Iris pigment epithelial cell (primary cell): ENCODE measurements at places on chromosomes 7 and 10.

DNA sequence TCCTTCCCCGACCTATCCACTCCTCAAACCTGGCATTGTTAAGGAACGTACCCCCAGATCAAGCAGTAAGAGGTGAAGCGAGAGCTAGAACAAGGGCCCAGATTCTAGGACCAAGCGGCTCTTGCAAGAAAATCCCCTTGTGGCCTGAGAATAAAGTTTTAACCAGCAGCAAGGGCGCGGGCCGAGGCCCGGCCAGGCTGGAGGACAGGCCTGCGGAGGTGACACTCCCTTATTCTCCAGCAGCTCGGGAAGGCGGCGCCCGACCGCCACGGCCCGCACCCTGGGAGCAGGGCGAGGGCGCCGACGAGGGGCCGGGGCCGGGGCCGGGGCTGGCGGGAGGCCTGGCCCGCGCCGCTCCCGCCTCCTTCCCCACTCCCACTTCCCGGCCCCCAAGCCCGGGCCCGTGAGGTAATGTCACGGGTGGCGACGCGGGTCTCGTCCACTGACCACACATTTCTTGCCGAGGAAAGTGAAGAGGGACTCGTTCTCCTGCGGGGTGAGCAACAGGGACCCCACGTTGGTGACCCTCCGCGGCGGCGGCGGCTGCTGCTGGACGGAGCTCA lies 551 bp downstream of the WASL start:
- DNase-seq, result peak; percentile 40

DNA sequence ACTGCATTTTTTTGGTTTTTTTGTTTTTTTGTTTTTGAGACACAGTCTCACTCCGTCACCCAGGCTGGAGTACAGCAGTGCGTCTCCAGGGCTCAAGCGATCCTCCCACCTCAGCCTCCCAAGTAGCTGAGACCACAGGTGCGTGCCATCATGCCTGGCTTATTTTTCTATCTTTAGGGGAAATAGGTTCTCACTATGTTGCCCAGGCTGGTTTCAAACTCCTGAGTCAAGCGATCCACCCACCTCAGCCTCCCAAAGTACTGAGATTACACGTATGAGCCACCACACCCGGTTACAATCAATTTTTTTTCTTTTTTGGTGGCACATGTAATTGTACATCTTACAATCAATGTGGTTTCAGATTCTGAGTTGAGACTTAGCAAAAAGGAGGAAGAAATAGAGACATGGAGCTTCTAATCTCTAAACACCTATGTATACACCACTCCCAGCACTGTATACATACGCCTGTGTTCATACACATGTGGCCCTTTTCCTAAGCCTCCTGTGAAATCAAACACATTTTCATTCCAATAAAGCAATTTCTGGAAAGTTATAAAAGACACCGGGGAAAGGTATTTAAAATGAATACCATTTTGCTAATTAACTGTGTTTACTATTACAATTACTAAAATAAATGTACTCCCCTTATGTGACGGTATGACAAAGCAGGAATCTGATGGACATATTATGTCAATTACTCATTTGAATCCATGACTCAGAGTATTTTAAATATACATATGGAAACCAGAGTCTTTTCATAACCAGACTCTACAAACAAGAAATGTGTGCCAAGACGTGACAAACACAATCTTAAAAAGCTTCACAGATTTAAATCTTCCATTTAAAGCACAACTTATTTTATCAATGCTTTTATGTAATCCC lies 40.9 kb downstream of the SMURF1 start:
- DNase-seq, result peak; percentile 87

DNA sequence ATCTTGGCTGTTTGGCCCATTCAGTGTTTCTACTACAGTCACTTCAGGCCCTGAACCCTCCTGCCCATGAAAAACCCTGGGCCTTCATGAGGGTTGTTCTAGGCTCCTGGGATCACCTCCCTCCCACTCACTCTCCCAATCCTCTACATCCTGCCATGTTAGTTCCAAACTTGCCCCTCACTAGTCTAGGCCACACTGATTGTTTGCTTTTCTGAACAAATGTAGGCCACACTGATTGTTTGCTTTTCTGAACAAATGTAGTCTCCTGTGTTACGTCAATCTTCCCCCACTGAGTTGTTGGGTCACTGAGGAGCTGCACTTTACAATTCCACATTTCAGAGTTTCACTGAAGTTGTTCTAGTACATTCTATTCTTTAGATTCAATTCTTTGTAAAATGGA lies 5.3 kb upstream of the ALDH18A1 start:
- DNase-seq, result peak; percentile 40

DNA sequence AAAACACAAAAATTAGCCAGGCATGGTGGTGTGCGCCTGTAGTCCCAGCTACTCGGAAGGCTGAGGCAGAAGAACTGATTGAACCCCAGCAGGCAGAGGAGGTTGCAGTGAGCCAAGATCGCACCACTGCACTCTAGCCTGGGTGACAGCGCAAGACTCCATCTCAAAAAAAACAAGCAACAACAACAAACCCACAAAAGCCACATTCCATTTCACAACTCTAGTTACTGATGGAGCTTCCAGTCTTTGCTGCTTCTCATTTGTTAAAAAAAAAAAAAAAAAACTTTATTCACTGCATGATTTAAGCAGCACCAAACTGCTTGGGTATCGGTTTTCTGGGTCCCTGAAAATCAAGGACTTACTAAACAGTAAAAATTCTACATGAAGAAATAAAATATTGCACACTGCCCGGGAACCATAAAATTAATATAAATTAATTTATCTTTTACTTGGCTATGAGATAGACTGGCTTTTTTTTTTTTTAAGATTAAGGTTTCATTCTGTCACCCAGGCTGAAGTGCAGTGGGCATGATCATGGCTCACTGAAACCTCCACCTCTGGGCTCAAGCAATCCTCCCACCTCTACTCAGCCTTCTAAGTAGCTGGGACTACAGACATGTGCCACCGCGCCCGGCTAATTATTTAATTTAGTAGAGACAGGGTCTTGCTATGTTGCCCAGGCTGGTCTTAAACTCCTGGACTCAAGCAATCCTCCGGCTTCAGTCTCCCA lies 42.0 kb downstream of the SRPK2 start:
- peak; percentile 30 for DNase-seq

DNA sequence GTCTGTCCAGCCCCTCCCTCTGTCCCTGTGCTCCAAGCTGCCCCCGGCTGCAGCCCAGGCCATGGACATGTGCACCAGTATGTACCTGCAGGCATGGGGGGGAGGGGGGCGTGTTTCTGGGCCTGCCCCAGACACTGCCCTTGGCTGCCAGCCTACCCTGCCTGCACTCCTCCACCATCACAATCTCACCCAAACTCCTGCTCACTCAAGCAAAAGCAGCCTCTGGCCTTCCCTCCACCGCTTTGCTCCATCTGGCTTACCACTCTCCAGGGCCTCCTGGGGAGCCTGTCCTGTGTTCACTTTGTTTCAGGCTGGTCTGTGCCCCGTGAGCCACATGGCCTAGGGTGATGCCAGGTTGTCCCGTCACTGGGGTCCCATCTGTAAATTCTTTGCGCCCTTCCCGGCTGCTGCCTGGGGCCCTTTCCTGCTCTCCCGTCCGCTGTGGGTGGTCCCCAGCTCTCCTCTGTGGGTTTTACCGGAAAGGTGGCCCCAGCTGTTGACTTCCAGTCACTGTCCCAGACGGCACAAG lies 33.3 kb upstream of the PPIF start:
- DNase-seq, result no peak

DNA sequence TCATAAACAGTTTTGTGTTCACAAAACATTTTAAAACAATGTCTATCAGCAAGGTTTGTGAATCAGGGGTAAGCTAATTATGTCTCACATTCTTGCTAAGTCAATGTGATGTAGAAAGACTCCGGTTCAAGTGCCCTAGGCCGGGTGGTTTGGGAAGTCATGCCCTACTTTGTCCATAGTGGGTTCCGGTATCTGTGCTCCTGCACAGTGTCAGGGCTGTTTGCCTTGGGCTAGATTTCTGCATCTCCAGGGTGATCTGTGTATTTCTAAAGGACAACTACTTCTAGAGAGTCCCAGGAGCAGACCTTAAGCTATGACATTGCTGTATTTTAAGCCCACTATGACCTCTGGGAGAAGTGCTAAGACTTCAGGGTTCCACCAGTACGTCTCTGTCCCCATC lies 504.1 kb downstream of the PLXNA4 start:
- DNase-seq, result no peak

GRCh38 chr10:24899571-24899970 lies 52.8 kb downstream of the PRTFDC1 start:
- no peak for DNase-seq

DNA sequence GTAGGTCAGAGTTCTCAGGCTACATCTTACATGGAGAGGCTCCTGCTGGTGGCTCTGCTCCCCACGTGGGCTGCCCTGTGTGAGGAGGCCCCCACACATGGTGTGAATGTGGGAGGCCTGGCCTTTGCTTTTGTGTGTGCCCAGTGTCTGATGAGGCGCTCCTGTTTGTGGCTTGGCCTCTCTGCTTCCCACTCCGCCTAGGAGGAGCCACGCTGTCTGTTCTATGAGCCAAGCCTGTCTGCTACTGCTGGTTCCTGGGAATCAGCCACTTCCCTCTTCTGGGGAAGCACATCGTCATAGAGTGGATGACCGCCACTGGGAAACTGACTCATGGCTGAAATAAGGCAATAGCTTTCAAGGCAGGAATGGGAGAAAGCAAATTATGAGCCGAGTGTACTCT lies 87.1 kb downstream of the CYP26A1 start:
- DNase-seq, result peak; percentile 83

- DNase-seq, result peak; percentile 49
These were observed 3.1 kb upstream of the PAPSS2 start for GRCh38 chr10:87656431-87657072.

GRCh38 chr7:4610768-4611467 lies 71.2 kb upstream of the FOXK1 start:
- peak; percentile 67 for DNase-seq

DNA sequence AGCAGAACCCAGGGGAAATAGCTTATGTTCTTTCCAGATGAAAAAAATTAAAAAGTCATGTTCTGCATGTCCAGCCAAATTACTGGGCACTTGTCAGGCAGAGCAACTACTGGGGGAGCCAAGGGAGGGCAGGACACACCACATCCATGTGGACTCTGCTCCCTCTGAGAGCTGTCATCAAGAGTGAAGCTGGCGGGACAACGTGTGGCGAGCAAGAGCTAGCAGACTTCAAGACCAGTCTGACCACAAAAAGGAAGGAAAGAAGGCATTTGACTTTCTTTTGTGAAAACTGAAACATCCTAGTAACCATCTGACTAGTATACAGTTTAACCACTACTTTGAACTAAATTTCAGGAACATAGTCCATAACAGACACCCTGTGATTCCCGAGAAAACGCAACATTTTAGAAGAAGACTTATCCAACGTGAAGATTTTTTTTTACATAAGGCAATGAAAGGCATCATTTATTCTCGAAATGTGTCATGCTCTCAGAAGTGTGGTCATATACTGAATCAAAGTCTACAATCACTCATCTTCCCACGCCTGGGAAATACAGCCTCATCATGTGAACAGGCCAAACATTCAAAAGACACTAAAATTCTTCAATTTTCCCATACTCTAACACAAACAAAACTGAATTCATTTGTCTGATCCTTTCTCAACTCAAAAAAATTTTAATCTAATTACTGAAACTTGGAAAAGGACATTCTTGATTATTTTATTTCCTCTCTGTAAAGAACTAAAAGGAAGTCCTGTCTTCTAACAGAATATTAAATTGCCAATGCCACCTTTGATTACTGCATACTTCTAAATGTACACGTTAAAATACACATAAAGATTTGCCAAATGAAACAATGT lies 15.5 kb downstream of the CYTH3 start:
- DNase-seq, result peak; percentile 86

- no peak for DNase-seq
These were observed 66.4 kb downstream of the MYL10 start for GRCh38 chr7:101562531-101563197.

- DNase-seq, result no peak
These were observed 162.4 kb downstream of the NOC3L start for GRCh38 chr10:94200146-94200837.

- no peak for DNase-seq
These were observed 43.5 kb downstream of the VWA2 start for GRCh38 chr10:114282526-114282925.

DNA sequence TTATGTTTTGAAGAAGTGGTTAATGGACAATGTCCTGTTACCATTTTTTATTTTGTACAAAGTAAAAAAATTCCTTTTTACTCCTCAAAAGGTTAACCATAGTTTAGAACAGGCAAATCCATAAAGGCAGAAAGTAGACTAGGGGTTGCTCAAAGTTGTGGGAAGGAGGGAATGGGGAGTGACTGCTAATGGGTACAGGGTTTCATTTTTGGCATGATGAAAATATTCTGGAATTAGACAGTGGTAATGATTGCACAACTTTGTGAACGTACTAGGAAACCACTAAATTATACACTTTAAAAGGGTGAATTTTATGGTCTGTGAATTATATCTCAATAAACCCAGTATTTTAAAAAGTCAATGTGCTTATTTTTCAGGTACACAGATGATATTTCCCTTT lies 35.4 kb upstream of the CDK14 start:
- peak; percentile 31 for DNase-seq

- no peak for DNase-seq
These were observed 64.0 kb downstream of the CDC123 start for GRCh38 chr10:12259988-12260387.

DNA sequence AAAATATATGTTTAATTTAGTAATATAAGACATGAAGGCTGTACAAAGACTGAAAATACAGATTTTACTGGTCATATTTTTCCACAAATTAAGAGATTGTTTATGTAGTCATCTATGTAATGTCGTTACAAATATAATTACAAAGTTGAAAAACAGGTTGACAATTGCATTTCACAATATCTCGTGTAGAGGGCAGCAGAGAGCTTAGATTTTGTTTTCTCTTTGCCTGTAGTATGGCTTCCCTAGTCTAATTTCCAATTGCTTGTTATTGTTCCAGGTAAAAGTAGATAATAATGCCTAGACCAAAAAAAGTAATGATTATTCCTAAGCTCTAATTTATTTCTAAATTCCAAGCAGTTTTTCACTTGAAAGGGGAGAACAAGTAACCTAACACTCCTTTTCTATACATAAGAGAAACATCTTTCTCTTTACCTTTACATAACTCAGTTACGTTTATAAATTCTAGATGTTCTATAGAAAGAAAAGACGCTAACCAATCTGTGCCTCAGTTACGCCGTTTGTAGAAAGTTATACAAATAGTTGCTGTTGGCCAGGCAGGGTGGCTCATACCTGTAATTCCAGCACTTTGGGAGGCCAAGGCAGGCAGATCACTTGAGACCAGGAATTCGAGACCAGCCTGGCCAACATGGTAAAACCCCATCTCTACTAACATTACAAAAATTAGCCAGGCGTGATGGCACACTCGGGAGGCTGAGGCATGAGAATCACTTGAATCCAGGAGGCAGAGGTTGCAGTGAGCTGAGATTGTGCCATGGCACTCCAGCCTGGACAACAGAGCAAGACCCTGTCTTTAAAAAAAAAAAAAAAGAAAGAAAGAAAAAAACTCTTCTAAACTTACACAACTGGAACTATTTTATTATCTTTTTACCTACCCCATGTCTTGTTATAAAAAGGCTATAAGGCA lies 30.0 kb downstream of the NET1 start:
- peak; percentile 43 for DNase-seq
